ENCODE measurements at places on chromosomes 2 and 18.

DNA sequence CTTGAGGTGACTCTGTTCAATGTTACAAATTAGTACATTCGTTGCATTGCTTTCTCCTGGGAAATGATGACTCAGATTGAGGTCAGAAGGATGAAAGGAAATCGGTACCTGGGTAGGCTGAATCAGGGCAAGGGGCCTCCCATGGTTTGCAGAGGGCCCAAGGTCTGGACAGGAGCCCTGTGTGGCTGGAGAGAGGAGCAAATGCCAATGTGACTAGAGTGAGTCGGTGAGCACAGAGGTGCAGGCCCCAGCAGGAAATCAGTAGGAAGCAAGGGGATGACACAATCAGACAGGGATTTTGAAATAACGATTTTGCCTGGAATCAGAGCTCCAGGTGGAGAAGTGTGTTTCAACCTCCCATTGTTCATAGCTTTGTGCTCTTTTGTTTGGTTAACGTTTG, 118.9 kb downstream of the CCDC102B start:
- no peak for DNase-seq

- no peak for DNase-seq
Measured at GRCh38 chr18:32907648-32908423, 135.0 kb upstream of the KLHL14 start.

- DNase-seq = no peak
Measured at GRCh38 chr18:47964053-47964452, 33.6 kb upstream of the SMAD2 start.

GRCh38 chr2:129768036-129768386, 211.5 kb upstream of the RAB6C start:
- no peak for DNase-seq

GRCh38 chr2:98252038-98252773, 94.0 kb upstream of the CNGA3 start:
- no peak for DNase-seq

GRCh38 chr18:11529081-11529480, 80.3 kb upstream of the SLC35G4 start:
- DNase-seq = no peak

DNA sequence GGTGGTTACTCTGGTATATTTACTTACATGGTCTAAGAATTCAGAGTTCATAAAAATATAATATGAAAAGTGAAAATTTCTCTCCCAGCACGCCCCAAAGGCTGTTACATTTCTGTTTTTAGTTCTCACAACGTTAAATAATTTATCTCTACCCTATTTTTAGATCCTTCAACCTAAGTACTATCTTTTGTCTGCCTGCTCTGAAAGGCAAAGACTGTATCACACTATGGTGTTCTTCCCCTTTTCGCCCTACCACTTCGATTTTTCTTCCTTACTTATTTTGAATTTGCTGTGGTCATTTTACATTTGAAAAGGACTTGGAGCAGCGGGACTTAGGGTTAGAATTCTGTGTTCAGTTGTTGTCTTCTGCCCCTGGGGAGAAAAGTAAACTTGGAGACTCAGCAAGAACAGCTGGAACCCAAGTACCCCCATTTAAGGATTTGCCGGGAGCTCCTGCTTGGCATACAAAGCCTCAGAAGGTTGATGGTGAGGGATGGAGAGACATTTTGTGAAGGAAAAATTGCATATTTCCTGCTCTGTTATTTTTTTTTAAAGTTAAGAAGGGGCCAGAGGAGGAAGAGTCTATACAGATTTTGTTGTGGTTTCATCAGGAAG, 19.0 kb downstream of the ADAM23 start:
- no peak for DNase-seq

GRCh38 chr2:28997847-28998735, 17.0 kb downstream of the TOGARAM2 start:
- DNase-seq = no peak

DNA sequence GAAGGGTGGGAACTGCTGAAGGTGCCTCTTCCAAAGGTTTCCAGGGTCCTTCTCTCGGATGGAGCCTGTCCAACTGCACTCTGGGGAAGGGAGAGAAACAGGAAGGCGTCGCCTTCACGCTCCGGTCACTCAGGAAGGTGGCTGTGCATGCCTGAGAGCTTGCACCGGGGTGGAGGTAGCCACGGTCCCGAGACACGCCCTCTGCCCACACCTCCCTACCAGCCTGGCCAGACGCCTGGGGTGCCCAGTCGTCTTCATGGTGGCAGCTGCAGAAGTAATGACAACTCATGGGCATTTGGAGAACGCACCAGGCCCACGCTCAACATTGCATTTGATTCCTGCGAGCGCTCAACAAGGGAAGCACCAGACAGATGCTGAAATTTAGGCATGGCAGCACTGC, 59.9 kb downstream of the ADNP2 start:
- DNase-seq = no peak

GRCh38 chr2:33062665-33063250, 116.0 kb downstream of the LTBP1 start:
- DNase-seq = no peak

- DNase-seq = no peak
Measured at GRCh38 chr2:106053116-106053515, 141.0 kb downstream of the UXS1 start.

DNA sequence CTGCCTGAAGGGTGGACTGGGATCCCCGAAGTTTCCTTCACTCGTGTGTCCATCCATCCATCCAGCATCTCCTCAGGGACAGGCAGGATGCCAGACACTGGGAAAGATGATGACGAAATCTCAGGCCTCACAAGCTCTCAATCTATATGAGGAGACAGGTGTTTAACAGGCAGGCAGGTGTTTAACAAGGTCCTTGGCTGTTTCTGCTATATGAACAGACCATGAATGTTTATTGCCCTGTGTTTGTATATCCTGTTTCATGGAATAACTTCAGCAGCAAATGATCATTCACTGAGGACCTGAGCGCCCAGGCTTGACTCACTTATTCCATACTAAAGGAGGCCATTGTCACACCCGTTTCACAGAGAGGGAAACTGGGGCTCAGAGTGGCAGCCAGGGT, 685.8 kb upstream of the HS6ST1 start:
- no peak for DNase-seq

GRCh38 chr18:74698881-74699280, 101.2 kb downstream of the ZNF407 start:
- DNase-seq = no peak

DNA sequence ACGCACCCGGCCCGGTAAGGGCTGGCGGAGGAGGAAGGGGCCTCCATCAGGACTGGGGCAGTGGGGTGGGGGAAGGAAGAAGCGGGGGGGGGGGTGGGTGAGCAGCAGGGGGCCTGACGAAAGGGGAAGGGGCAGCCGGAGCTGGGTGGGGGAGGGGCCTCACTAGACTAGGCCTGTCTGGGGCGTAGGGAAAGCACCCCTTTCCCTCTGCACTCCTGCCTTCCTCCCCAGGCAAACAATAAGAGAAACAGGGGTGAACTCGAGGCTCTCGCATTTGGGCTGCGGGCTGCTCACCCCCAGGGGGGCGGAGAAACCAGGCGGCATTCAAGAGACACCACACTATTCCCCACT, 82.7 kb upstream of the POMC start:
- no peak for DNase-seq

DNA sequence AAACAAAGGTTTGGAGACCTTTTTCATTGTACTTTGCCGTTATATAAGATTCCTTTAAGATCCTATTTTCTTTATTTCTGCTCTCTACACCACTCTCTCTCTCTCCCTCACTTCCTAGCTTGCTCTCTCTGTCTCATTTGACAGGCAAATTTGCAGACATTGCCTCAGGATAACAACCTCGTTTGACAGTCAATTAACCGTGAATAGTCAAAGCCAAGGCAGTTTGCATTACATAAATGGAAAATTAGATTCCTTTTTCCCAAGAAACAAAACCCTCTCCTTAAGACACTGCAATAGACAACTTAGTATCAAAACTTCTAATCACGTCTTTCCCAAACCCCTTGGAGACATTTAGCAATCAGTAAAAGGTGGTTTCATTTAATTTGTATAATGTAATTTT, 7.4 kb downstream of the SKOR2 start:
- no peak for DNase-seq

Measured in 8988T (cell line).